SK-N-MC (cell line): ENCODE measurements at places on chromosomes 1 and 21.
A peak's percentile ranks its signal among the peaks of the same experiment; 100 is the strongest.

- no peak for DNase-seq
These were observed 321.1 kb downstream of the TGFB2 start for GRCh38 chr1:218666263-218666662.

DNA sequence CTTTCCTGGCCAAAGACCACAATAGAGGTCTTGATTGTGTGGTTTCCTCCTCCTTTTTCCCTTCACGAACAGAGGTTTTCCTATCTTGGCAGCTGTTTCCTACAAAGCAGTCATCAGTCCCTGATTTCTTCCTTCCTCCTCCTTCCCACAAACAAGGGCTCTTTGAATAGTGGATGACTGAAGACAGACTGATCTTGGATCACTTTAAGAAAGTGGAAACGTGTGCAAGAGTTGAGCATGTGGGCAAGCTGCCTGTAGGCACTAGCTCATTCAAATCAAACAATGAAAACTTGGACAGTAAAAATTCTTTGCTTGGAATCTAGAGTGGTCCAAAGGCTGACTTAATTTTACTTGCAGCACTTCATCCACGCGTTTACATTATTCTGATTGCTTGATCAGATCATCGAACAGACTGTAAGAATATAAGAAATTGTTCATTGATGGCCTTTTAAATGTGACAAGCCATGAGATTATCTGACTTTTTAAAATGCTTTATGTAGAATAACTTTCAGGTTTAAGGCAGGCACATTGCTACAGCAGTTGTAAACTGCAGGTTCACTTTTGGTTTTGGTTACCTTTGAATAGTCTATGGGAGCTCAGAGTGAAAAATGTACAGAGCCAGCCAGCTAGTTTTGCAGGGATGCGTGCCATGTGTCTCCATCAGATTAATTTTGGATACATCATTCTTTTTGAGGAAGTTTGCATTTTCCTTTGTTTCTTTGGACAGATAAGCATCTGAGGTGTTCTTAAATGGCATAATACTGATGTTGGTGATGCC lies 34.4 kb downstream of the ADGRL2 start:
- no peak for DNase-seq

DNA sequence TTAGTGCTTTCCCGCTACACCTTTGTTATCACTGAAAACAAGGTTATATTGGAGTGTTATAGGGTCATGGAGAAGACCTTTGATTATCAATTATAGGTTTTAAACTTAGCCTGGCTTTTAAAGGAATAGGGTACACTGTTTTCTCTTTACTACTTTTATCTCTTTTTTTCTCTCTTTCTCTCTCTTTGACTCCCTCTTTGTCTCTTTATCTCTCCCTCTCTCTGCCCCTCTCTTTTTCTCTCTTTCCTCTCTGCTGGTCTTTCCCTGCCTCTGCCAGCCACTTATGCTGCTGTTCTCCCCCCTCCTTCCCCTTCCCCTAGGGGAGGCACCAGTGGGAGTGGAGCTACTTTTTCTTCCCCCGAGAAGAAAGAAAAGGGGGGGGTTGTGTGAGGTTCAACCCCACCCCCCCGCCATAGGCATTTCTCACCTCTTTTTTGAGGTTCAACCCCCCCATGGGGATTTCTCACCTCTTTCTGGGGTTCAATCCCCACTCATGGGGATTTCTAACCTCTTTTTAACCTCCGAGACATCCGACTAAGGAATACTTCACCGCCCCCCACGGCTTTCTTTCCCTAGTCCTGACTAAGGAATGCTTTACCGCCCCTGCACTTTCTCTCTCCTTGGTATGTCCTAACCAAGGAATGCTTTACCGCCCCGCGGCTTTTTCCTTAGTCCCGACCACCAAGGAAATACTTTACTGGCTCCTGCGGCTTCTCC lies 17.2 kb upstream of the ZBTB8B start:
- peak; percentile 37 for DNase-seq

DNA sequence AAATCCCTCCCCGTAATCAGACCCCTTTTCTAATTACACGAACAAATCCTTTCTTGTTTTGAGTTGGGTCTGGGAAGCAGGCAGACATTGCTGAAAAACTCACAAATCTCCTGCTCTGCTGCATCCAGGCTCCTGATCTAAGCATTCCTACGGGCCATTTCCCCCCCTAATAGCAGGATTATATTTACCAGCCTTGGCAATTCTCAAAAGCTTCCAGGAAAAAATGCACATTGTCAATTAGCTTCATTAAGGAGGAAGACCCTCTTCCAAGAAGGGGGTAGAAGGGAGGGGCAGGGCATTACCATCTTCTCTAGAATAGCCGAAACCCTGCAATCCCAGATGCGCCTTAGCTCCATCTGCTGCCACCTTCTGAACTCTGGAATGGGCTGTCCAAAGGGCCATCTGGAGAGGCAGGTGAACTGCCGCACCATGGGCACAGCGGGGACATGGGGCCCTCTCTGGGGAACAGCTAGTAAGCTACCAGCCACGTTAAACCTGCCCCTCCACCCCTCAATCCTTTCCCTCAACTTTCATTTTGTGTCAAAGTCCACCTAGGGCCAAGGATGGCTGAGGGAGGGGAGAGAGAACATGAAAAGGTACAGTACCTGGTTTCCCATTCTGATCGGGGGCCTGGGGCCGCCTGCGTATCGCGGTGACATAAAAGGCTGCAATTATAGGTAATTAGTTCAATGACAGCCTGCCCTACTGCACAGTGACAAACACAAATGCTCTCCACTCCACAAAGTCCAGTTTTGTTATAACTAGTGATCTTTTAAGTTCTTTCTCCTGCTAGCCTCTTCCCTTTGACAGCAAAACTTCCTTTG lies 56.8 kb downstream of the MRPL37 start:
- DNase-seq, result no peak

DNA sequence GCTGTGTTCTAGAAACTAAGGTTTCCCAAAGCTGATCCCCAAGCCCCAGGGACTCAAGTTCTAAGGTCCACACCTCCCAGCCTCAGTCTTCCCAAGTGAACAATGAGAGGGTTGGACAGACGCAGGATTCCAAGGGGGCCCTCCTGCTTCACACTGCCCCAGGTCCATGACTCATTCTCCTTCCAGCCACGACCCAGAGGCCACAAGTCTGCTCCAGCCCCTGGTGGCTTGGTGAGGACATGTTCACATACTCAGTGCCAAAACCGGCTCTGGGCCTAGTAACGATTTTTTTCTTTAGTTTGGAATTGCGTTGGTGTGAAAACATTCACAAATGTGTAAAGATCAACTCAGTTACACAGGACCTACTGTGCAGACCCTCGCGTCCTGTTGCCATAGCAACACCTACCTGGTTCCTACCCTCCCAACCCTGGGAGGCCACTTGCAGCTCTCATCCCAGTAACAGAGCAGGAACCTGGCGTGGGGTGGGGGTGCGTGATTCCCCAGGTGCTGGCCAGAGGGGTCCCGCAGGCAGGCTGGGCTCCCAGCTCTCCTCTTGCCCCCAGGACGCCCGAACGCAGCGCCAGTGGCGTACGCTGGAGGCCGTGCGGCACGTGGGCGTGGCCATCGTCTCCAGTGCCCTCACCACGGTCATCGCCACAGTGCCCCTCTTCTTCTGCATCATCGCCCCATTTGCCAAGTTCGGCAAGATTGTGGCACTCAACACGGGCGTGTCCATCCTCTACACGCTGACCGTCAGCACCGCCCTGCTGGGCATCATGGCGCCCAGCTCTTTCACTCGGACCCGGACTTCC lies 57.0 kb downstream of the DISP3 start:
- no peak for DNase-seq

DNA sequence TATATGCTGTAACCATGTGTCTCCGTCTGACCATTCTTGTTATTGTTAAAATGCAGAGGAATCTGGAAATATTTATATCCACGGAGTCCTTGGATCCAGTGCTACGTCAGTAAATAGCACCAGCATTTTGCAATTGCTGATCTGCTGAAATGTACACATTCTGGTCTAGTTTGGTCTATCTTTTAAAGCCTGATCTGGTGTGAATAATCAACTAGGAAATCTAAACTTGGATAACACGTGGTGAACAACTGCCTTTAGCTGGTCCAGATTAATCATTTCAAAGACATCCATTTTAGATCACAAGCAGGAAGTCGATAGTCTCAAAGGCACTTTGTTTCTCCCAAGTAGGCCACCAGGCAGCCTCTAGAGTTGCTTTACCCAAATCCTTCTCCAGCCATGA lies 32.6 kb downstream of the PDPN start:
- DNase-seq, result no peak

DNA sequence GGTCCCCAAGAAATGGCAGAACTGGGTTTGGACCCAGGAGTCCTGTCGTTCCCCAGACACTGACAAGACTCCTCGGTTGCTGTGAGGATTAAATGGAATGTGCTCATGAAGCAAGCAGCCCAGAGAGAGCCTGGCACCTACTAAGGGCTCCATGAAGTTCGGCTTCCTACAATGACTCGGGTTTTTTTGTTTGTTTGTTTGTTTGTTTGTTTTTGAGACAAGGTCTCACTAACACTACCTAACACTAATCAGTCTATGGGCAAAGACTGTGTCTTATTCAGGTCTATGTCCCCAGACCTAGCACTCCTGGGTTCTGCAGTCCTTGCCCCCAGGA lies 3.4 kb upstream of the LACTBL1 start:
- no peak for DNase-seq

DNA sequence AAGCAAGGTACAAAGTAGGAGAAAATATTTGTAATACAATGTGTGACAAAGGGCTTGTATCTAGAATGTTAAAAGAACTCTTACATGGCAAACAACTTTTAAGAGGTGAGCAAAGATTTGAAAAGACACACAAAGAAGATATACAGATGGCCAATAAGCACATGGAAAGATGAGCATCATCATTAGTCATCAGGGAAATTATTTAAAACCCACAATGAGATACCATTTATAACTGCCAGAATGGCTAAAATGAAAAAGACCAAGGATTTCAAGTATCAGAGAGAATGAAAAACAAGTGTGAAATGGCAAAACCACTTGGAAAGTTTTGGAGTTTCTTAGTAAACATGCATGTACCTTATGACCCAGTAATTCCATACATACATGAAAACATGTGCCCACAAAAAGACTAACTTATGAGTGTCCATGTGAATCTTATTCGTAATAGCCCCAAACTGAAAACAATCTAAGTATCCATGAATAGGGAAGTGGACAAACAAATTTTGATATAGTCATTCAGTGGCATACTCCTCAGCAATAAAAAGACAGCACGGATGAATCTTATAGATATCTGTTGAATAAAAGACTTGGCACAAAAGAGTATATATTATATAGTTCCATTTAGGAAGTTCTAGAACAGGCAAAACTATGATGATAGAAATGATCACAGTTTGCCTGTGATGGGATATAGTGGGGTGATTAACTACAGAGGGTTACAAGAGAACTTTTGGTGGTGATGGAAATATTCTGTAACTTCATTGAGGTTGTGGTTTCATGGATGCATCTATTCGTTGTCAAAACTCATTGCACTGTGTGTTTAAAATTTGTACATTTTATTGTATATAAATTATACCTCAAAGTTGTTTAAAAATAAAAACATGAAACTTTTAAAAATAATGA lies 82.0 kb downstream of the DISP1 start:
- no peak for DNase-seq

GRCh38 chr21:45898781-45899180 lies 82.8 kb upstream of the COL6A1 start:
- DNase-seq, result no peak
